Hematopoietic multipotent progenitor cell treated with erythropoietin and hydrocortisone succinate and interleukin-3 and kit ligand, for 15 days (in vitro differentiated cells): ENCODE measurements at places on chromosomes 11 and 22.
A peak's percentile ranks its signal among the peaks of the same experiment; 100 is the strongest.

DNA sequence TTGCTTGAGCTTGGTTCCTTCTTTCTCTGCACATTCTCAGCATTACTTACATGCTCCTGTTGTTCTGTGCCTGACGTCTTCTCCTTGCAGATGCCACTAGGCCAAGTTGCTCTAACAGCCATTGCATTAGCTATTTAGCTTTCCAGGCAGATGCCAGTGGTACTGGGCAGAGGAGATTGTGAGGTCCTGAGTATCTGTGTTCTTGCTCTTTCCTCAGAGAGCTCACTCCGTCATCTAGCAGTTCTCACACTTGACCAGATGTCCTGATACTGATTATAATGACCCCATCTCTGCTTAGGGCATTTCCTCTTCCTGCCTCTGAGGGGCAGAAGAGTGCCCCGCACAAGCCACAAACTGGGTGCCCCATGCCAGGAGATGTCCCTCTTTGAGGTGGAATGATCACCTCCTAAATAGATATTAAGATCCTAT lies 30.7 kb downstream of the ARHGAP1 start:
- peak; percentile 49 for DNase-seq

GRCh38 chr22:41382610-41383009 lies 868 bp downstream of the TEF start:
- no peak for DNase-seq

DNA sequence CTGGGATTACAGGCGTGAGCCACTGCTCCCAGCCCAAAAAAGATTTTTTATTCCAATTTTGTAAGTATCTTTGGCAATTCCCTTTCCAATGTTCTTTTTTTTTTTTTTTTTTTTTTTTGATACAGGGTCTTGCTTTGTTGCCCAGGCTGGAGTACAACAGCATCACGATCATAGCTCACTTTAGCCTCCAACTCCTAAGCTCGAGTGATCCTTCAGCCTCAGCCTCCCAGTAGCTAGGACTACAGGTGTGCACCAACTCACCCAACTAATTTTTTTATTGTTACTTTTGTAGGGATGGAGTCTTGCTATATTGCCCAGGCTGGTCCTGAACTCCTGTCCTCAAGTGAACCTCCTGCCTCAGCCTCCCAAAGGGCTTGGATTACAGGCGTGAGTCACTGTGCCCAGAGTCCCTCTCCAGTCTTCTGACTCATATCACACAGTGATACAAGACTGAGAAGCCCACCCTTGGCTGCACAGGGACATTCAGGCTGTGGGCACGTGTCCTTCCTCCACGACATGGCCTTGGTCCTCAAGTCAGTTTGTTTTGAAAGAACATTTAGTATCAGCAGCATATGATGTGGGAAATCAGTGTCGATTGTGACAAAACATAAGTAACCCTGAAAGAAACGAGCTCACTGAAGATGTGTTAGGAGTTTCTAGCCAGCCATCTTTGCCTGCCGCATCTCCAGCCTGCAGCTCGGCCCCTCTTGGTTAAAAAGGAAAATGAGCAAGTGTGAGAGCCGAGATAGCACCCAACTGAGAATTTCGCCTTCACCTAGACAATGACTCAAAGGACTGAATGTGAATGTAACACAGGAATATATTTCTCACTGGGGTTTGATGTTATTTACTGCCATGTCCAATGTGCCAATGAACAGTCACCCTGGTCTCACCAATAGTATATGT lies 175.5 kb downstream of the MN1 start:
- DNase-seq: no peak

DNA sequence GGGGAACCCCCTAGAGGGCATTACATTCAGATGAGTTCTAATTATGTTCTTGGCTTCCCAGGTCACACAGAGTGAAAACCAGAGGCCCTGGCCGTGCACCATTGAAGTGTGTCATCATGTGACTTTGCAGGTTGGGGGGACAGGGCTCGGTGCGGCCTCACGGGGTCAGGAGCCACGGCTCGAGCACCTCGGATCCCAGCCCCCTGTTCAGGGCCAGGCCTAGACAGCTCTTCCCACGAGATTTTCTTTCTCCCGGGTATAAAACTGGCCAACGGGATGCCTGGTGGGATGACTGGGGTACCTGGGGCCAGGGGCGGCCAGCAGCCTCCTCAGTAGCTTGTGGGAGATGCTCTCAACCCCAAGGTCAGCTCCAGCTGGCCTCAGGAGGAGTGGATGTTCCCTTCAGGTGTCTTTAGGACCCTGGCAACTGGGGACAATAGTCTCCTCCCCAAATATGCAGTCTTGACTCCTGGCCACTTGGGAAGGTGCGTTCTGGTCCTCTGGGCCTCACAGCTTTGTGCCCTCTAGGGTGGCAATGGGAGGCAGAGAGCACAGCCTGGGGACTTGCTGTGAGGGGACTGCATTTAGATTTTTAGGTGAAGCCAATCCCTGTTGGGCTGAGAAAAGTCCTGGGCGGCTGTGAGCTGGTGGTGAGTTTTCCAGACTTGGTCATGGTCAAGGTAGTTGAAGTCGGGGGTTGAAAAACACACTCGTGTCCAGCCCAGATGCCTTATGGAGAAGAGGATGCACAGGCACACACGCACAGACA lies 95.6 kb downstream of the KCNQ1 start:
- no peak for DNase-seq

DNA sequence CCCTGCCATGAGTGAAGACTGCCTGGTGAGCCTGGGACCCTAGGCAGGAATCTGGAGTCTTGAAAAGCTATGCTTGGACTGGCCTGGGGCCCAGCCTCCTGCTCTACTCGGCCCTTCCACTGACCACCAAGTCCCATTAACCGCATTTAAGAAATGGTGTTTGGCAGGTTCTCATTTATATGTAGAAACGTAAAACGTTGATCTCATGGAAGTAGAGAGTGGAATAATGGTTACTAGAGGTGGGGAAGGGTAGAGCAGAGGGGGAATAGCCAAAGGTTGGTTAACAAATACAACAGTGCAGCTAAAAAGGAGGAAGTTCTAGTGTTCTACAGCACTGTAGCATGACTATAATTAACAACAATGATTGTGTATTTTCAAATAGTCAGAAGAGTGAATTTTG lies 72.9 kb upstream of the EED start:
- no peak for DNase-seq

GRCh38 chr11:114026355-114026754 lies 33.2 kb upstream of the ZBTB16 start:
- DNase-seq: no peak

GRCh38 chr22:22669093-22669492 lies 24.7 kb downstream of the GGTLC2 start:
- no peak for DNase-seq

GRCh38 chr22:17847360-17848078 lies 73.2 kb upstream of the BID start:
- no peak for DNase-seq

- no peak for DNase-seq
These were observed 137.1 kb downstream of the ADAMTS15 start for GRCh38 chr11:130585545-130585944.

DNA sequence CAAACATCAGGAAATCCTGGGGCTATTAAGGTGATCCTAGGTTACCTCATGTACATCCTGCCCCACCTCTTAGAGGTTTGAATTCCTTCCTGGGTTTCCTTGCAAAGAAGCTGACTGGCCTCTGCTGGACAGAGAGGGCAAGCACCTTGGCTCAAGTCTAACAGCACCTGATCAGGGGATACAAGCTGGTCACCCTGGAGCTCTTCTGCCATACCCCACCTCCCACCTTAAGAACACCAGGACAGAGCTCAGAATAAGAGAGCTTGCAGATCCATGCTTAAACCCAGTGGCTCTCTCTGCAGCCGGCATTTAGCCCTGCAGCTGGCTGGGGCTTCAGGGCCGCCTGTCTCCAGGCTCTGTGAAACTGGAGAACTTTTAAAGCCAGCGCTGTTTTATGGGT lies 386.6 kb upstream of the NARS2 start:
- DNase-seq: no peak
